ENCODE measurements at places on chromosomes 11 and 22.

- no peak for DNase-seq
These were observed 4.1 kb downstream of the RTCB start for GRCh38 chr22:32407936-32408335.

- no peak for DNase-seq
These were observed 6.1 kb upstream of the CRYBB3 start for GRCh38 chr22:25193548-25193947.

DNA sequence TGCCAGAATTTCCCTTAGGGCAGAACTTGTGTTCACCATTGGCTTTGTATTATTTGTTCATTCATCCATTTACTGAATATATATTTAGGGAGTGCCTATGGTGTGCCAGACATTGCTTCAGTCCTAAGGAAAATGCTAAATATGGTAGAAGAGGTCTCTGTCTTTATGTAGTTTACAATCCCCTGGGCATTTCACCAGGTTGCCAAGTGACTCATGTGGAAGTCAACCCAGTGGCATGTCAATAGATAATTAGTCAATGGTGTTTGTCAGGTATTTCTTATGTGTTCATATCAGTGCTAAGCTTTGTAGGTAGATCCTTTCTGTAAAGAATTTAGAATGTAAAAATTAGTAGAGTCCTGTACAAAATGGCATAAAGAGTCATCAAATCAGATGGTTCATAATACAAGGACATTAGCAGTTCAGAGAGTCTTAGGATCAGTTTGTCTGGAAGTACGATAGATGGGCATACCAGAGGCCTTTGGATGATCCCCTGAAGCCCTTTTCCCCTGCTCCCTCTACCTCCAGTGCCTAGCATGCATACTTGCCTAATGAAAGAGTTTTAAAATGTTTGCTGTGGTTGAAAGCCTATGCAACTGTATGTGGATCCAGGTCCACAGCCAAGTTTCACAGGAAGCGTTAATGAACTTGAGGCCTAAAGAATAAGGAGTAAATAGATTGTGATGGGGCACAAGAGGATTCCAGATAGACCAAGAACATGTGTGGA is 58.5 kb upstream of the SESN3 start:
- no peak for DNase-seq

DNA sequence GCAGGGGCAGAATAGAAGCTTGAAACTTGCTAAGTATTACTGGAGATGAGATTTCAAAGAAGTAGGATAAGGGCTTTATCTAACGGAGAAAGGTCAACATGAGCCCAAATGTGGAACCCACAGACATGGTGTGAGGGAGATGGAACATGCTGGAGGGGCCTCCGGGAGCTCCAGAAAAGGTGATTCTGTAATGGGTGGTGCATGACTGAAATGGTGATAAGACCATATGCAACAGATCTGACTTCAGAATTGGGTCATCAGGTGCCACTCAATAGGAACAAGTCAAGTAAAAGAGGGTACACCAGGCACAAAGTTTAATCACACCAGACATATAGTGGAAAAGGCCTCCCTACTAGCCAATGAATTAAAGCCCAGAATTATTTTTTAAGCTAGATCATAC is 7.9 kb upstream of the CEP295 start:
- DNase-seq = no peak

DNA sequence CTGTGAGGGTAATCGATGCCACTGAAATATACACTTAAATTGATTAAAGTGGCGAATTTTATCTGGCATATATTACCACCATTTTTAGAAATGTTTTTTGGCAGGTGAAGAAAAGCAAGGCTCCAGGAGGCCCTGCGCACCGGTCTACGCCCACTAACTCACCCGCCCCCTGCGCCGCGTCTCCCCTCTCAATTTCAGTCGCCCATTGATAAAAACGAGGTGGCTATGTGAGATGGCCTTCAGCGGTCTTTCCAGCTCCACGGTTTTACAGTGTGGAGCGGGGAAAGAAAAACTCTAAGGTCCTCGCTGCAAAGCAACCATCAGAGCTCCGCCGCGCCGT is 602 bp upstream of the AQP11 start:
- no peak for DNase-seq

- DNase-seq = no peak
These were observed 267.2 kb upstream of the MTNR1B start for GRCh38 chr11:92702037-92702804.

GRCh38 chr11:14898355-14898754 is 6.3 kb upstream of the CYP2R1 start:
- DNase-seq = no peak

Measured in HS-27A (cell line).